ENCODE measurements at places on chromosomes 13 and 19. TPM values are rescaled to one million over a fixed set of nuclear protein-coding genes. Genes with fewer than 3 reads are reported as not detected.

SF3A2 gene
- 142 TPM for total RNA-seq

ZNF677 gene
- total RNA-seq: 51.7 TPM

ATXN8OS gene
- total RNA-seq: not detected

ZNF135 gene
- total RNA-seq: 12.5 TPM

DNA sequence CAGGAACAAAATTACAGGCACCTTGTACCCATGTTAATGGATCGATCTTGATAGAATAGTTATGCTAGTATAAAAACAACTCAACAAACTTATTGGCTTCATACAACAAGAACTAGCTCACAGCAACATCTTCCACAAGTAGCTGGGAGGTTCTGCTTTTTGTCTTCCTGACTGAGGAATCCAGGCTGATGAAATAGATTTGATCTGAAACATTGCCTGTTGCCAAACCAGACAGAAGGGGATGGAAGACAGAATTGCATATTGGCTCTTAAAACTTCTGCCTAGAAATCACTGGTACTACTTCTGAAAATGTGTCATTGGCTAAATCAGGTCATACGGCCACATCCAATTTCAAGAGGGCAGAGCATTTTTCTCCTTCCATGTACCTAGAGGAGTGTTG is 267.3 kb downstream of the RFC3 start:
- no peak for DNase-seq

PSPN gene
- 3.6 TPM for total RNA-seq

Measured in mesothelial cell of epicardium (in vitro differentiated cells).